Stimulated activated CD8-positive, alpha-beta memory T cell treated with anti-CD3 and anti-CD28 coated beads, Interleukin-4, amount 100 ng/mL, for 1 hour (primary cell): ENCODE measurements at places on chromosomes 4 and X.

- DNase-seq: no peak
Measured at GRCh38 chr4:95360906-95361695, 187.7 kb downstream of the UNC5C start.

- no peak for DNase-seq
Measured at GRCh38 chr4:159776961-159777360, 674.1 kb downstream of the RAPGEF2 start.

- no peak for DNase-seq
Measured at GRCh38 chr4:159240687-159241086, 137.8 kb downstream of the RAPGEF2 start.

DNA sequence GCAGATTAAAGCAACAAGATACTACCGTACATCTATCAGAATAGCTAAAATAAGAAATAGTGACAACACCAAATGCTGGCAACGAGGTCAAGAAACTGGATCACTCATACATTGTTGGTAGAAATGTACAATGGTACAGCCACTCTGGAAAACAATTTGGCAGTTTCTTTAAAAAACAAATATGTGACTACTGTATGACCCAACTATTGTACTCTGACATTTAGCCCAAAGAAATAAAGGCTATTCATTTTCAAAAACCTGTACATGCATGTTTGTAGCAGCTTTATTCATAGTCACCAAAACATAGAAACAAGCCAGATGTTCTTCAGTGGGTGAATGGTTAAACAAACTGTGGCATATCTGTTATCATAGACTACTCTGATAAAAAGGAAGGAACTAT, 8.2 kb downstream of the CLCN3 start:
- DNase-seq: no peak

- no peak for DNase-seq
Measured at GRCh38 chr4:135368831-135369230, 1167.2 kb upstream of the PABPC4L start.

GRCh38 chr4:128519163-128519830, 231.7 kb upstream of the PGRMC2 start:
- DNase-seq: no peak

- no peak for DNase-seq
Measured at GRCh38 chr4:184392748-184393559, 81.4 kb downstream of the IRF2 start.

DNA sequence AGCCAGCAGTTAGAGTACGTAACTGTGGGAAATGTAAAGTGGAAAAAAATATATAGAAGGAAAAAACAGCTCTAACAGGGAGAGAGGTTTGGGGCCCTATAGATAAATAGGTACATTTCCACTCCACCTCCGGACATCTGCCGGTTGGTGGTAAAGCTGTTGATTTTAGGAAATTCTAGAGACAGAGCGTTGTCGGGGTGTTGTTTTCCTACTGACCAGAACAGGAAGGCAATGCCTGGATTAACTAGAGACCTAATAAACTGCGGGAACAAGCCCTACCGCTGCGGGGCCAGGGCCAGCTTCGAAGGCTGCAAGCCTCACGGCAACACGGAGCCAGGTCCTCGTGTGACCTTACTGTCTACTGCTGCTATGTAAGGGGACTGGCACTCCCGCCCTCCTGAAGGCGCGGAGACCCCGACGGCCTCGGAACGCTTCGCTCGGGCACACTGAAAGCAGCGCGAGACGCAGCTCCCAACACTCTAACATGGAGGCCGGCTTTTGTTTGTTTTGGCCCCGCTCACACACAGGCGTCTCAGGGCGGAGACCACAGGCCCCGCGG, 702 bp upstream of the CDKN2AIP start:
- peak; percentile 7 for DNase-seq

GRCh38 chrX:118261151-118261550, 84.8 kb upstream of the WDR44 start:
- no peak for DNase-seq

- no peak for DNase-seq
Measured at GRCh38 chrX:8867406-8867805, 66.2 kb upstream of the FAM9A start.

DNA sequence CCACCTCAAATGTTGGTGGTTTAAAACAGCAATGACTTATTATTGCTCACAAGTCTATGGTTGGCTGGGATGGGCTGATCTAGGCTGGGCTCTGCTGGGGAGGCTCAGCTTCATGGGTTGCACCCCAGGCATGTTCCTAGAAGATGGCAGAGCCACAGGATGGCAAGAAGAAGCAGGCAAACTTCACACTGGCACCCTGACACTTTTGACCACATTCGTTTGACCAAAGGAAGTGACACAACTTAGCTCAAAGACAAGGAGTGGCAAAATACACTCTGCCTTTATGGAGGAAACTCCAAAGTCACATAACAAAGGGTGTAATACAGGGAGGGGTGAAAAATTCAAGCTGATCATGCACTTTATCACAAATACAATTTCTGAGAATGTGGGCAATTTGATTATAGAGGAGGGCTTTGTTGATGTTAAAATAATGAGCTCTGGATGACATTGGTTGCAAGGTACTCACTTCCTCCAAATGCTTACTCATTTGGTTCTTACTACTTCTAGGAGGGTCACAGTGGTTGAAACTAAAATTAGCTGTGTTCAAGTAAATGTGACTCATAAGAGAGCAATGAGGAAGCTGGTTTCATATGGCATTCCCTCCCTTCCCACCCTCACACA, 249.2 kb upstream of the RPS6KA3 start:
- no peak for DNase-seq

DNA sequence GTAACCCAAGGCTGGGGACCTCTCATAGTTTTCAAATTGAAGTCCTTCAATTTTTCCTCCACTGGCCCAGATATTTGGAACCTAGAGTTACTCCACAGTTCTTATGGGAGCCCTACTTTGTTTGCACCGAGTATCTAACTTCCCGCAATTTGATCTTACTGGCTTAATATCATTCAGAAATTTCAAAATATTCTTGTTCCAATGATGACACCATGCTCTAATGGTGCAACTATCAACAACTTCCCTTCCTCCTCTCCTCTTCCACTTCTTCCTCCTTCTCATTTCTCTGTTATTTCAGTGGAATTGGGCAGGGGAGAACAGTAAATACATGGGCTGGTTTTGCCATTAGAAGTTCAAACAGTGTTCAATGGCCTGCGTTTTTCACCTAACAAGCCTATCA, 20.2 kb downstream of the PDCL2 start:
- no peak for DNase-seq

- DNase-seq: no peak
Measured at GRCh38 chr4:44422912-44423311, 25.7 kb downstream of the KCTD8 start.

GRCh38 chrX:150897421-150898320, 797 bp downstream of the CD99L2 start:
- no peak for DNase-seq

GRCh38 chr4:47074816-47075215, 43.4 kb downstream of the GABRB1 start:
- no peak for DNase-seq

- DNase-seq: no peak
Measured at GRCh38 chr4:8472689-8473197, 32.2 kb downstream of the TRMT44 start.

GRCh38 chr4:38424151-38424871, 239.7 kb upstream of the KLF3 start:
- DNase-seq: no peak

GRCh38 chr4:52665592-52665991, 6.5 kb upstream of the USP46 start:
- DNase-seq: no peak

DNA sequence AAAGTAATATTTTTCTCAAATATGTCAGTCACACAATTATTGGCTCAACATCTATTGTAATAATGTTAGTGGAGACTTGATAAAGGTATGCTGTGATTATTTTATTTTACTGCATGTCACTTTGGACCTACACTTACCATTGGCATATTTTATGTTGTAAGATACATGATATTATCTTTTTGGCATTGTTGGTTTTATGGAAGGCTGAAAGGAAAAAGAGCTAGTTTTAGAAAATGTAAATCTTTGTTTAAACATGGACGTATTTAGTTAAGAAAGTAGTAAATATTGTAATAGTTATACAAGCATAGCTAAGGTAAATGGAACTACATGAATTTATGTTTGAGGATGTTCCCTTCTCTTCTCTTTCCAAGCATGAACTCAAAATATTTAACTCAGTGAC, 1399.3 kb downstream of the STIM2 start:
- DNase-seq: no peak

DNA sequence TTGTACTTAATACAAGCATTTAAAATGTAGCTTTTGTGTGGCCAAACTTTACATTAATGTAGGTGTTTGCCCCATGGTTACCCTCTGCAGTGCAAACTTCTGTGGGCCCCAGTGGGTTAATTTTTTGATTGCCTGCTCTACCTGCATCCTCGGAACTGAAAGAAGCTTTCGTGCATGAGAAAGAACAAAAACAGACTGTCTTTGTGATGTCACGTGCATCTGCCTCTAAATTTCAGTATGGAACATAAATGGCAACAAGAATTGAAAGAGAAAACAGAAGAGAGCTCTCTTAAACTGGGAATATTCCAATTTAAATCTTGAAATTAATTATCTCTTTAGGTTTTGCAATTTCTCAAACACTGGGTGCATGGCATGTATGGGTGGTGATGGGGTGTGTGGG, 182.4 kb upstream of the LCORL start:
- DNase-seq: no peak

GRCh38 chr4:34371676-34372075, 1872.6 kb downstream of the ARAP2 start:
- no peak for DNase-seq

- no peak for DNase-seq
Measured at GRCh38 chr4:159607809-159608208, 504.9 kb downstream of the RAPGEF2 start.

- no peak for DNase-seq
Measured at GRCh38 chr4:47485768-47486167, 693 bp downstream of the ATP10D start.

DNA sequence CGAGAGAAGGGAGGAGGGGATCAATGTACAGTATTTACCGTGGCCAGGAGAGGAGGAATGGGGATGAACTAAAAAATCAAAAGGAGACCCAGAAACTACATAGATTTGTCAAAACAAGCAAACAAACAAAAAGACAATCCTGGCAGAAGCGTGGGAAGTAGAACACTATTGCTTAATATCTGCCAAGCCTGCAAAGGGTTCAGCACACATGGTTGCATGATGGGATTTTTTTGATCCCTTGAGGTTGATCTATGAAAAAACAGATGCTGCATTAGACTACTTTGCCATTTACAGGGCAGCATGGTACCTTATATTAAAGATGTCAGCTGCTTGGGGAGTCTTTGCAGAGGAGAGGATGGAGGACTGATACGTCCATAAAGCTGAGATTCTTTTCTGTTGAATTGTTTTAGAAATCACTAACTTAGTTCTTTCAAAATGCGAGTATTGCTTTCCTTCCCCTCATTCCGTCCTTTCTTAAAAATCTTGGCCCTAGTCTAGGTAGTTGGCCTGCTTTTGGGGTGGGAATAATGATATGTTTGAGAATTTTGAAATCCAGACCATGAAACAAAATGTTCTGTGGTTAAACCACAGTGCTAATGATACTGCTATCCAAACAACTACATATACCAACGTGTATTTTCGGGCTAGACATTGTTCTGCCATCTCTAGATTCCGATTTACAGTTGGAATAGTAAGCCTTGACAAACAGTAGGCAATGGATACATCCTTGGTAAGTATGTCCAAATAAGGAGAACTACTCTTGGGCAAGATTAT, 39.6 kb upstream of the TMEM150C start:
- no peak for DNase-seq

GRCh38 chr4:101285985-101286384, 61.3 kb downstream of the PPP3CA start:
- no peak for DNase-seq

DNA sequence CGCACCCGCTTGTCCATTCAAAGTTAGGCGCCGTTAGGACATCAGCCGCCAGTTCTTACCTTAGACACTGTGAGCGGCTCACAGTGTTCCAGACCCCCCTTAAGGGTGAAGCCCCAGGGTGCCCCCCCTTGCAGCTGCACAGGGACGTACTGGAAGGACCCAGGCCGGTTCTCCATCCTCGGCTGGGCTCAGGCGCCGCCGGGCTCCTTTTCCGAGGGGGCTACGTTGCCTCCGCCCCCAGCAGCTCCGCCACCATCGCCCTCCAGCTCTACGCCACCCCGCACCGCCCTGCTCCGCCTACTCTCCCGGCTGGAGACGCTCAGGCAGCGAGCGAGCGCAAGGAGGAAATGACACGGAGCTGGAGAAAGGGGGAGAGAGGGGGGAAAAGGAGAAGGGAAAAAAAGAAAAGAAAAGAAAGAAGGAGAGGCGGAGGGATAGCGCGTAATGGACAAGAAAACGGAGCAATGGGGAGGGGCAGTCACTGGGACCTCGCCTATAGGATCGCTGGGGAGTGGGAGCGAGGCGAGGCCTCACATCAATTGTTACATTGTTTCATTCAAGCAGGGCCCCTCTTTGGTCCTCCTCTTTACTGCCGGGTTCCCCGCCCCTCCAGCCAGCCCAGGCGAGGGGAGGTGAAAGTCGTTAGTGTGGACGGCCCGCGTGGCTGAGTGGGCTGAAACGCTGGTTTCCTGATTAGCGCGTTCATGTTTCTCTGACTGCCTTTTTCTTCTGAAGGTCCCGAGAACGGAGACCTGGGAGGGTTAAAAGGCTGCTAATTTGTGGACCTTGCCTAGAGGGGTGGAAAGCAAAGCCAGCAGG, at the start of gene SHROOM4:
Gene SHROOM4, minus strand, starts transcription at position 352 of the 819 bp plus-strand sequence. Its CDS starts 176 bp downstream, at position 176.
- no peak for DNase-seq

- DNase-seq: no peak
Measured at GRCh38 chr4:25032126-25032525, 1.4 kb upstream of the LGI2 start.

- DNase-seq: no peak
Measured at GRCh38 chr4:162056990-162057389, 106.8 kb downstream of the FSTL5 start.

GRCh38 chr4:77036206-77036605, 39.6 kb downstream of the CCNI start:
- no peak for DNase-seq

- no peak for DNase-seq
Measured at GRCh38 chrX:28901637-28902036, 314.4 kb downstream of the IL1RAPL1 start.

DNA sequence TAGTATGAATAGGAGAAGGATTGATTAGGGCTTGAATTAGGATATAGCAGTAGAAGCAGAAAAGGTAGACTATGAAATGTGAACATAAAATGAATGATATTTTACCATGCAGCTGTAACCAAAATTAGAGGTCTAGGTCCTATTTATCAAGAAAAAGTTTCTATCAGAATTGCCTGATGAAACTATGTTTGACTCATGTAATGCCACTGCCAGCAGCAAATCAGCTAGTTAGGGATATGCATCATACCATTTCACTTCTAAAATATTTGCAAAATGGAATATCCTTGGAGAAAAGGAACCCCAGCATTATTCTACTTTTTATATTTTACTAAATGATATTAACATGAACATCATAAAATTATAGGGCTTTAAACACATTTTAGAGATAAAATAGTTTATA, 188.4 kb downstream of the WDFY3 start:
- DNase-seq: no peak

- no peak for DNase-seq
Measured at GRCh38 chrX:24343719-24344118, 16.7 kb upstream of the SUPT20HL1 start.
